Mammary microvascular endothelial cell (primary cell): ENCODE measurements at places on chromosomes 1 and 21. TPM values are rescaled to one million over a fixed set of nuclear protein-coding genes. Genes with fewer than 3 reads are reported as not detected.

Gene FAM110D
- total RNA-seq = 3.7 and 4.7 TPM in 2 replicates

Gene S100A7
- not detected in 2 replicates for total RNA-seq

Gene VTCN1
- not detected in 2 replicates for total RNA-seq

Gene HMGCL
- total RNA-seq = 34.2 and 38.7 TPM in 2 replicates

Gene CDCA8
- total RNA-seq = 31.5 and 34.0 TPM in 2 replicates

Gene TPRG1L
- 26.5 and 32.2 TPM in 2 replicates for total RNA-seq
